ENCODE measurements at places on chromosomes 11 and 22.

- no peak for DNase-seq
These were observed 53.9 kb downstream of the MN1 start for GRCh38 chr22:27747396-27748221.

DNA sequence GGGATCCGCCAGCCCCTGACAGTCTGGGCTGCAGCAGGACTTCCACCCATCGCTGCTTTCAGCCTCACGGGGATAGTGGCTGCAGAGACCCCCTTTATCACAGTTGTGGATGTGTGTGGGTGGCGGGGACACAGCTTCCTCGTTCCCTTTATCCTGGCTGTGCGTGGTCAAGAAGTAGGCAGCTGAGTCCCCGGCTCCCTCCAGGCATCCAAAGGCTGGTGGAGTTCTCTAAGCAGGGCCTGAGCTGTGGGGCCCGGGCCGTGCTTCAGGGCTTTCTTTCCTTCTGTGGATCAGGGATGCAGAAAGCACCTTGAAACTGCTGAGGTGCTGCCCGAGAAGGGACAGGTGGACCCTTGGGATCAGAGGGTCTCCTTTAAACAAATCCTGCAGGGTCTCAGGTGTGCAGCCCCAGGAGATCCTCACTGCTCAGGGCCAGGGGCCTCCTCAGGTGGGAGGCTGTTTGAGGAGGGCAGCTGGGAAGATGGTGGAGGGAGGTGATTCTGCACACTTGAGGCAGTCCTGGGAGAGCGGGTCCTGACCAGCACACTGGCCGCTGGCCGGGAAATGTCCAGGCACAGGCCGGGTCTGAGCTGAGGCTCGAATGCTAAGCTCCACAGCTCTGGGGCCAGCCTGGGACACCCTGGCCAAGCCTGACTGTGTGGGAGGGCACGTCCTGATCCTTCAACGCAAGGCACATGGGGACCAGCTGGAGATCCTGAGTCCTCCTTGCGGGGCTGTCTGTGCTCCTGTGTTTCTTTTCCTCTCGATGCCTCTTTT, 1024.3 kb downstream of the BRD1 start:
- no peak for DNase-seq

DNA sequence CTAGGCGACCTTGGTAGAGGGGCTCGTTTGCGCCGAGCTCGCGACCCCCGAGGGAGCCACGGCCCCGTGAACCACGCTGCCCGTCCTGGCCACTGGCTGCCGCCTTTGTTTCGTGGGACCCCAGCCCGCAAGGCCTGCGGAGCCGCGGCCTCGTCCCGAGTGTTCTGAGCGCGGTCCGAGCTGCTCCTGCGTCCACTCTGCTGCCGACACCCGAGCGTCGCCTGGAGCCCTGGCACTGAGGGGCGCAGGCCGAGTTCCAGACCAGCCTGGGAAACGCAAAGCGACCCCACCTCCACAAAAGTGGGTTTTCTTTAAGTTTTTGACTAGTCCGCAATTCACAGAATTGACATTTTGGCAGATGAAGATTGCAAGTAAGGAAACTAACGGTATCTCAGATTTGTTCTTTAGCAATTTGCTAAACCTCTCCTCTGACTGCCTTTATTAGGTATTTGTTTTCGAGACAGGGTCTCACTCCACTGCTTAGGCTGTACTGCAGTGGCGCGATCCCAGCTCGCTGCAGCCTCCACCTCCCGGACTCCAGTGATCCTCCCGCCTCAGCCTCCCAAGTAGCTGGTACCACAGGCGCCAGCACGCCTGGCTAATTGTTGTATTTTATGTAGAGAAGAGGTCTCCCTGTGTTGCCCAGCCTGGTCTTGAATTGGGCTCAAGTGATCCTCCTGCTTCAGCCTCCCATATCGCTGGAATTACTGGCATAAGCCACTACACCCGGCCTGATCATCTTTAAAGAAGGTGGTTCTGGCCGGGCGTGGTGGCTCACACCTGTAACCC, 879 bp upstream of the RNH1 start:
- no peak for DNase-seq

- no peak for DNase-seq
These were observed 1.6 kb upstream of the TMEM109 start for GRCh38 chr11:60912223-60912850.

DNA sequence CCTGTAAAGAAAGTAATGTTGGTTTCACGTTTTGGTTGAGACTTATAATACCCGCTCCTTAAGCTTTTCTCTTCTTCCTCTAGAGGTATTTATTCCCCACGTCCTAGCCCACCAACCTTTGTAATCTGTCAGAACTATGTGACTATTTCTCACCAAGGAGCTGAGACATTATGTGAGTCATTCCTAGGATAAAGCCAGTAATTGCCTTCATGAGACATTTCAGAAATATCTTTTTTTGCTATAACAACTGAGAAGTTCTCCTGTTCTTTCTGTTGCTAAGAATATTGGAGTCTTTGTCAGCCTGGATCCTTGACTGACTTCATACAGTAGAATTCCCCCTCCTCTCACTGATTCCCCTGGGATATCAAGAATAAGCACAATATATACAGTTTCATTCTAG, 1497.0 kb upstream of the TENM4 start:
- no peak for DNase-seq

- no peak for DNase-seq
These were observed 111.2 kb downstream of the MICAL3 start for GRCh38 chr22:17912945-17913721.
